ENCODE measurements at places on chromosomes 11 and 22. TPM values are rescaled to one million over a fixed set of nuclear protein-coding genes. Genes with fewer than 3 reads are reported as not detected.

Gene TREH
- not detected for total RNA-seq

DNA sequence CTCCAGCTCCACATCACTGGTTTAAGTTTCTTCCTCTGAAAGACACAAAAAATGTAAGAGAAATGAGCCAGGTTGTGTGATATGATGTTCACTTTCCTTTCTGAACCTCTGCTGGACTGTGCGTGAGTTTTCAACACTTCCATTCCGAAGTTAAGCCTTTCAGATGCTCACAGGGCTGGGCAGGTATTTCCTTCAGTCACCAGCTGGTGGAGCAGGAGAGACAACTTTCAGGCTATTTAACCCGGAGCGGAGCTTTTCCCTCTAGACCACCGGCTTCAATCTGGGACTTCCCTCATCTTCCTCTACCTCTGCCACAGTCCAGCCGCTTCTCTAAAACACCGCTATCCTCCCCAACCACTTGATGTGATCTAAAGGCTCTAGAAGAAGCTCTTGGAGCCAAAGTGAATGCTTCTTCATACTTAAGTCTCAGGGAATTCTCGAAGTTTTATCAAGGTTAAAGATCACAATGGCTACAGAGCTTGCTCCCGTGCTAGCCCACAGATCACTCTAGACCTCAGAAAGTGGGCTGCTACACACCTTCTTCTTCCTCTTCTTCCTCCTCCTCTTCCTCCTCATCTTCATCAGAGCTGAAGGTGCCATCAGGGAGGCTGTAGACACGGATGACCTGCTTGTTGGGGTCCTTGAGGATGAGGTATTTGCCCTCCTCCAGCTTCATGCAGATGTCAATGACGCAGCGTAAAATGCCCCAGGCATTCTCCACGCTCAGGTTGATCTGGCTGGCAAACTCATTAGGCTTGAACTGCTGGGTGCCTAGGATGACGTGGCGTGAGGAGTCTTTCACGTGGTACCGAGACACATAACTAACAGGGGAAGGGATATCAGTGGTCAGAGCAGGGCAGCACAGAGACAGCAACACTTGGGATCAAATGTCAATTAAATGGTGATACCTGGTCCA, 4.4 kb upstream of the FOXRED2 start:
- H3K27me3 ChIP-seq = no peaks in the 10 kb centered on the region
- peaks cover 10% of the 10 kb centered on the region for H3K4me1 ChIP-seq

- H3K27ac ChIP-seq = no peak overlapping the region
- H3K27me3 ChIP-seq = no peaks in the 10 kb centered on the region
- H3K36me3 ChIP-seq = no peaks in the 10 kb centered on the region
- H3K4me1 ChIP-seq = no peaks in the 10 kb centered on the region
- no peak for DNase-seq
- H3K4me3 ChIP-seq = no peak overlapping the region
These were observed 635.5 kb downstream of the NTM start for GRCh38 chr11:132005887-132006286.

GRCh38 chr11:91308069-91308468, 916.5 kb upstream of the FAT3 start:
- DNase-seq = no peak
- no peaks in the 10 kb centered on the region for H3K36me3 ChIP-seq
- H3K4me3 ChIP-seq = no peak overlapping the region
- H3K27me3 ChIP-seq = no peaks in the 10 kb centered on the region

Gene FAM83F
- 0.40 TPM for total RNA-seq

DNA sequence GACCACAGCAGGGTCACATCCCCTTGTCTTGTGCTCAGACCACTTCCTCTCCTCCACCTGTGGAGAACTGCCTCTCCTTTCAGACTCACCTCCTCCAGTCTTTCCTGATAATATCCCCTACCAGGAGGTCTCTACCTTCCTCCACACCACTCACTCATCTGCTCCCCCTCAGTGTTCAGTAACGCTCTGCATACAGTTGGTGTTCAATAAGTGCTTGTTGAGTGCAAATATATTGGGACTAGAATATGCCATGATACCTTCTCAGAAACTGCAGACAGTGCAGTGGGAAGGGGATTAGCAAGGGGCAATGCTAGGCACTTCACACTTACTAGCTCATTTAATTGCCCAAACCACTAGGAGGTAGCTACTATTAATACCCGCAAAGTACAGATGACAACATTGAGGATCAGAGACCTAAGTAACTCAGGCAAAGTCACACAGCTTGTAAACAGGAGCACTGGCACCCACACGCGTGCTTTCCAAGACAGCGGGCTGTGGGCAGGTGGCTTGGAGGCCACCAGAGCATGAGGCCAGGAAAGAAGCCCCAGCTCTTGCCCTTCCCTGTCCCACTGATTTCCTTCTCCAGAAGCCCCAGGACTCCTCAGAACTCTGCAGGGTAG, 8.1 kb upstream of the PDE2A start:
- no peak for DNase-seq
- no peak overlapping the region for H3K27ac ChIP-seq
- peaks cover 46% of the 10 kb centered on the region for H3K4me1 ChIP-seq
- H3K4me3 ChIP-seq = no peak overlapping the region
- H3K27me3 ChIP-seq = peaks cover 12% of the 10 kb centered on the region
- H3K36me3 ChIP-seq = peaks cover 19% of the 10 kb centered on the region
